ENCODE measurements at places on chromosomes 7 and 10.
A peak's percentile ranks its signal among the peaks of the same experiment; 100 is the strongest.

DNA sequence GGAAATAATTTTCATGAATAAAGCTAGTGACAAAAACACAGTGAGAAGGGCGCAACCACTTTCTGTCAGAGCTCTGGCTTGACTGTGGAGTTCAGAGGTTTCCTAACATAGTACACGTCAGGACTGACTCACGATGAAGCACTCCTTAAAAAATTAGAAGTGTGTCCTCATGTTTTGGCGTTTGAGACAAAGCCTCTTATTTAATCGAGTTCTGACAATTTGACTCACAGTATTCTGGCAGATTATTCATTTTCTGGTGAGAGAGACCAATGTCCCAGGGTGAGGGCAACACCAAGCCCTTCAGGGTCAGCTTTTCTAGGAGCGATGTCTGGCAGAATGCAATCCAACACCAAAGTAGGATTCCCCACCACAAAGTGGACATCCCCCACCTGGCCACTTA is 108.7 kb downstream of the DIP2C start:
- peak; percentile 95 for DNase-seq

GRCh38 chr7:18426564-18427226 is 68.9 kb upstream of the HDAC9 start:
- no peak for DNase-seq

DNA sequence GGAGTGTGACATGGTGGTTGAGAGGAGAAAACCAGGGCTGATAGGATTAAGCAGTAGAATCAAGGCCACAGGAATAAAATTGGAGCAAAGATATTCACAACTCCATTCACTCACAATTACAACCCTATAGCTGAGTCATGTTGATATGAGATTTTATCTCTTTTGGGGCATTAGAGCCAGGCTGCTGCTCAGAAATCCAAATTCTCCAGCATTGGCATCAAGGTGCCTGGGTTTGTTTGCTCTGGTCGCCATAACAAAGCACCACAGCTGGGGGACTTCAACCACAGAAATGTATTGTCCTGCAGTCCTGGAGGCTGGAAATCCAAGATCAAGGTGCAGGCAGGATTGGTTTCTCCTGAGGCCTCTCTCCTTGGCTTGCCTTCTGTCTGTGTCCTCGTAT is 52.5 kb upstream of the GRB10 start:
- no peak for DNase-seq

DNA sequence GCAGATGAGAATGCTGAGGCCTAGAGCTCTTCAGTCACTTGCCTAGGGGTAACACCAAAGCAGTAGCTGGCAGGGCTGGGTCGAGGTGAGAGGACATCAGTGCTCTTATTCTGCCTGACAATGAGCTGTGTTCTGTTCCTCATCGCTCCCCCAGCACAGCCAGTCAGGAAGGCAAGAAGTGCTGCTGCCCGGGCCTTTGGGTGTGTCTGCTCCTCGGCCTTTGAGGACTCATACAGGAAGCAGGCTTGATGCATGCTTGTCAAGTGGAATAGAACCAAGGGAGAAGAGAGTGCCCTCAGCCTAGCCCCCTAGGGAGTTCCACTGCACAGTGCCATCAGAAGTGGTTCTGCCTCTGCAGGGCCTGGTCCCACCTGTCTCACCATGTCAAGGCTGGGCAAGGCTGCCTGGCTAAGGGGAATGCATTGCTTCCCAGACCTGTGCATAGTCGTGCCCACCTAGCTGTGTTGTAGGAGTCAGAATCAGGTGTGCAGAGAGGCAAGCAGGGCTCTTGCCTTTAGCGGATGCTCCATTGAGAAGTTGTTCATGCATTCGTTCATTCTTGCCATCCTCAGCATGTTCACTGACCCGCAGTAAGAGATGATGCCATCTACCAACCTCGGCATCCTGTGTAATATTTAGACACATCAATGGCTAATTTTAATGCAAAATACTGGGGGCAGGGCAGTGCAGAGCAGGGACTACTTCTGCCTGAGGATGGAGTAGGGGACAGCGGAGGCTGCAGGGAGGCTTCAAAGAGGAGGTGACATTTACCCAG is 156.6 kb downstream of the RPS24 start:
- DNase-seq = no peak

DNA sequence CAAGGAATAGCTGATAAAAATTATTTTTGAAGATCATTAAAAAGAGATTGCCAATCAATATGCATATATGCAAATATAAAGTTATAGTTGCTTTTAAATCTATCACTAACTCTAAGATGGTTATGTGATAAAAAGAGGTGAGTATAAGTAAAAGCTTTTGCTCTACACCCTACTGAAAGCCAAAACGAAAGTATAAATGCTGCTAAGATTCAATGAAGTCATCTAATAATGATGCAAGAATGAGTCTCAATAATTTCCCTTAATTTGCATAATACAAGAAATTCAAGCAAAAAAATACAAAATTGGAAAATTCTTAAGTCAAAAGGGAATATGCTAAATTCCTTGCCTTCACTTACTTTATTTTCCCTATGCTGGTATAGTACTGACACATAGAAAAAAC is 75.2 kb downstream of the WAPL start:
- no peak for DNase-seq

GRCh38 chr10:5890452-5890915 is 441 bp downstream of the FBH1 start:
- no peak for DNase-seq

DNA sequence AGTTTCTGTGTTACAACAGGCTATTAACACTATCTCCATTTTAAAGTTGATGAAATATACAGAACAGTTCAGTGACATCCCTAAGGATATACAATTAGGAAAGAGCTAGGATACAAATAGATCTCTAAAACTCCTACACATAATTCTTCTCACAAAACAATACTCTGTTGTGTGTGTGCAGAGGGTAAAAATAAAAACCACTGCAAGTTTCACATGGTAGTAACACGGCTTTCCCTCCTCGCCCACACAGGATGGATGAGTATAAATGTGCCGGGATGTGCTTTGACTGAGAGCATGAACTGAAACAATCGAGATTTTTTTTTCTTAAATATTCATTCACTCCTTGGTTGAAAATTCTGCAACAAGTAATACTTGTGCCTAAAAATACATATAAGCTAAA is 131.5 kb upstream of the C1QL3 start:
- no peak for DNase-seq

Data from stromal cell of bone marrow (primary cell).